GM06990 (cell line): ENCODE measurements at places on chromosomes 4 and X.

GRCh38 chr4:15894921-15895916 lies 43.3 kb downstream of the FGFBP1 start:
- DNase-seq, result no peak

DNA sequence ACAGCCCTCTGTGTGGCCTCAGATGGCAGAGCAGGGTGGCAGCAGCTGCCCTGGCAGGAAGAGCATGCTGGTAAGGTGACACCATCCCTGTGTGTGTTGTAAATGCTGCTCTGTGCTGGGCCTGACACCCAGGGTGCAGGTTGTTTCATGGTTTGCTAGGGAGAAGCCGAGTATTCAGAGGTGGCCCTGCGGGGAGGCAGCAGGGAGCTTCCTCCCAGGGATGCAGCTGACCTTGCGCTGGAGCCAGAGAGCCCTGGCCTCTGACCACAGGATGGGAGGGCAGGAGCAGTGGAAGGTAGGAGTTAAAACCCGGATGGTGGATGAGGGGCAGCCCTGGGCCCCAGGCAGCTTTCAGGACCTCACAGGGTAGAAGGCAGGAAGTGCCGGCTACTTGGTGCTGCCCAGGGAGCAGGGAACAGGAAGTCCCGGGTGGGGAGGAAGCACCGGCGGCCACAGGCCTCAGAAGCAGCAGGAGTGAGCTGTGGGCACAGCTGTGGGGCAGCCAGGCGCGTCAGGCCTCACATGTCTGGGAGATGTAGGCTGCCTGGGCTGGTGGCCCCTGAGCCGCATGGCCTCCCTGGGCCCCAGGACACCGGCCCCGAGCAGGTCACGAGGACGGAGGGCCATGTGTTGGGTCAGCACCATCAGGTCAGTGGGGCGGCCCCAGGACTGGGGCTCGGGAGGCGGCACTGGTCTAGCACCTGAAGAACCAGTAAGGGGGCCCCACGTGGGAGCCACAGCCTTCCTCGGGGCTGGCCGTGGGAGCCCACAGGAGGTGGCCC lies 19.1 kb downstream of the SH3BP2 start:
- DNase-seq, result peak; percentile 85

GRCh38 chr4:16513876-16514275 lies 287.6 kb upstream of the TAPT1 start:
- DNase-seq, result no peak

DNA sequence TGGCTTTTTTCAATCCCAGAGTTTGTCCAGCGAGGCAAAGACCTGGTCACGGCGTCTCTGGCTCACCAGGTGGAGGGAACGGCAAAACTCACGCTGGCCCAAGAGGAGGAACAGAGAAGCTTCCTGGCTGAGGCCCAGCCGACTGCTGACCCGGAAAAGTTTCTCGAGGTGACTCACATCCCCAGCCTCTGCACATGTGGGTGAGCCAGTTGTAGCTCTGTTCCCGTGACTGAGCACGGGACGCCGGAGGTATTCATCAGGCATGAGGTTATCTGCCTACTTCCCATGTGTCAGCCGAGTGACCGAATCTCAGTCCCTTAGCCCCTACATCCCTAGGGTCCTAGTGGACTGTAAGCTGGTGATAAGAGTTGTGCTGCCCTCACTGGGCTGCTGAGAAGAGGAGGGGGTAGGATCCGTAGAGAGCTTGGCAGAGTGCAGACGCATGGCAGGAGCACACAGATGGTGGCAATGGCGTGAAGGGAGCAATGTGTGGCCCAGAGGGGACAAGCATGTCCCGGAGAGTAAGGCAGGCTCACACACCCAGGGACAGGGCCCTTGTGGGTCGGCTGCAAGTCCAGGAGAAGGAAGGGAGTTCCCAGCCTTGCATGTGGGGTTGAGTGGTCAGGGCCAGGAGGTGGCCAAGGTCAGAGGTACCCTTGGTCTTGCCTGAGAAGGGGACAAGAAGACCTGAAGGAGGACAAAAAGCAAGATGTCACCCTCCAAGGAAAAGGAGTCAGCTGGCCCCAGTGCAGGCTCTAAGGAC lies 42.9 kb downstream of the EVC start:
- DNase-seq, result peak; percentile 31

DNA sequence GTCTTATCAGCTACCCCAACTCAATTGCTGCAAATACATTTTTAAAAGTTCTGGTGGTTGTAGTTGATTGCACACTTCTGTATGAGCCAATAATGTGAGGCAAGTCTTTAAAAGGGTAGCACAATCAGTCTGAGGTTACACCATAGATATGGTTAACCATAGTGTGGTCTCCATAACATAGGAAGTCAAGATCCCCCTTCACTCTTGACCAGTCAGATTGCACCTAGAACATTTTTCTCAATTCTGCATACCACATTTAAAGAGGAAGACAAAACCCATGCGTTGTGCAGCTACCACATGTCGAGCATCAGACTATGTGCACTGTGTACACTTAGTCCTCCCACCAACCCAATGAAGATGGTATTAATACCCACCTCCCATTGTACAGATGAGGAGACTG lies 26.5 kb upstream of the CYBB start:
- DNase-seq, result no peak

DNA sequence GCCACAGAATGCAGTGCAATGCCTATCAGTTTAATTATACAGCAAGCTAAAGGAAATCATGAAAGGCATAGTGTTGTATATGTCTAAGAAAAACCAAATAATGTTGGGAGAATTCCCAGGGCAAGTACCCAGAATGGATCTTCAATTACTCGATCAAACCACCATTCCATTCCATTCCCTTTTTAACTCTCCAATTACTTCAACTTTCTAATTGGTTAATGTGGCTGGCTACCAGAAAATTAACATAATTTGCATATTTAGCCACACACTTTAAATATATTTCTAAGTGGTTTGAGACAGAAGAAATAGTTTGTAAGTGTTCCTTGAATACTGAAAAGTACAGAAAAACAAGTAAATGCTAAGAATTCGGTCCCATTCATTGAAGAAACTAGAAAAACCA lies 111.5 kb upstream of the NAP1L5 start:
- no peak for DNase-seq

GRCh38 chrX:98071331-98071730 lies 1187.6 kb downstream of the RPA4 start:
- DNase-seq, result no peak

DNA sequence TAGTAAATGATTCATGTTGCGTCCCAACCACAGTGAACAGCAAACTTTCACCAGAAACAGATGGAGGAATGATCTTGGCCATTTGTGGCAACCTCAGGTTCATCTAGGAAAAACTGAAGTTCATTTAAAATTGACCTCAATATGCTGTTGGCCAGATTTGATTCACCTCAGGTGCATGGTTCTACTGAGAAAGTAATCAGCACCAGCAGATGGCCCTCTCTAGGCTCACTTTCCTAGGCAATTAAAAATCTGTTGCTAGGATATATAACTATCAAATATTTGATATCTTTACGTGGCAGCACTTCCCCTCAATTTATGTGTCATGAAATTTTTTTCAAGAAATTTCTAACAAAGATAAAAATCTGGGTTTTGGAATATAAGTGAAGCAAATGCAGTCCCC lies 344.7 kb downstream of the GALNTL6 start:
- DNase-seq, result no peak

DNA sequence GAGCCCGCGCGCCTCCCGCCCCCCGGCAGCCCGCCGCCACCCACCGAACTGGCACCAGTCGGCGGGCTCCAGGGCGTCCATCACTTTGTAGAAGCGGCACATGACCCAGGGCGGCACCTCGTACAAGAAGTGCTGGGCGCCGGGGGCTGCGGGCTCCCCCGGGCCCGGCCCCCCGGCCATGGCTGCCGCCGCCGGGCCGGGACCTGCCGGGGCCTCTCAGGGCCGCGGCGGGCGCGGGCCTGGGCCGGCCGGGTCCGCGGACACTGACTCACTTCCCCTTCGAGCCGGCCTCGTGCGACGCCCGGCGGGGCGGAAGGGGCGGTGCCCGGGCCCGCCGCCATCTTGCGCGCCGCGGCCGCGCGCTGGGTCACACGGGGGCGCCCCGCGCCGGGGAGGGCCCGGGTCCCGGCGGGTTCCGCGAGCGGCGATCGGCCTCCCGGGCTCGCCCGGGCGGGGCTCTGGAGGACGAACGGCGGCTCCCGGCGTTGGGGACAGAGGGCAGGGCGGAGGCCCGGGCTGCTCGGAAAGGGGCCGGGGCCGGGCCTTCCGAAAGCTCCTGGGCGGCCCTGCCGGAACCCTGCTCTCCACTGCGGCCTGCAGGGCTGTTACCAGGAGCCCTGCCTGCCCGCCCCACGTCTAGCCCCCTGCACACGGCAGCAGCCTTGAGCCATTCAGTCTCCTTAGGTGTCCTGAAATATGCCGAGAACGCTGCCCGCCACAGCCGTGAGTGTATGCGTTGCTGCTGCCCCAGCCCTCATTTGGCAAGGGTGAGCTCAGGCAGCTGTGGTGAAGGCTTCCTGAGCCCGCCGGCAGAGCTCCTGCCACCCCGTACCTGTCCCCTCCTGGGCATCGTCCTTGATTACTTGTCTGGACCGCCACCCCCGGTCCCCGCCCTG lies at the start of gene IRAK1:
IRAK1 (minus strand) TSS at position 270 of the 896 bp plus-strand sequence; CDS start at position 180, 90 bp downstream.
- peak; percentile 73 for DNase-seq

GRCh38 chr4:88527787-88528186 lies 4.2 kb upstream of the PYURF start:
- peak; percentile 18 for DNase-seq

GRCh38 chr4:3059943-3060342 lies 14.4 kb downstream of the HTT-AS start:
- no peak for DNase-seq

- no peak for DNase-seq
Observed at GRCh38 chr4:151801547-151802516, 41.0 kb upstream of the GATB start.

- no peak for DNase-seq
Observed at GRCh38 chr4:184477201-184477999, 3.0 kb upstream of the IRF2 start.

GRCh38 chr4:24689212-24689611 lies 104.9 kb upstream of the DHX15 start:
- no peak for DNase-seq
